ENCODE measurements at places on chromosomes 1 and 21.

DNA sequence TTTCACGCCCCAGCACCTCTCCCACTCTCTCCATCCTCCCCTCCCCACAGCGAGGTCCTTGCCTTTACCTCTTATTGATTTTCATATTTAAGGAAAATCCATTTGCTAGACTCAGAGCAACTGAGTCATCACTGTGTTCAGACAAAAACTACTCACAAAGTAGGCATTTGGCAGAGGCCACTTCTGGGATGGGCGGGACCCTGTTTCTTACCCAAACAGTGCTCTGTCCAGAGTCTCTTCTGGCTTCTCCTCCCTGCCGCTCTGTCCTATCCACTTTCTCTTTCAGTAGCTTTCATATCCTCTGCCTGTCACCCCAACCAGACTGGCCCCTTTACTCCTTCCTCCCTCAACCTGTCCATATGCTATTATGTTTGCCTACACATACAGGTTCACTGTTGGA lies 2.4 kb upstream of the NAV1 start:
- no peak for DNase-seq

DNA sequence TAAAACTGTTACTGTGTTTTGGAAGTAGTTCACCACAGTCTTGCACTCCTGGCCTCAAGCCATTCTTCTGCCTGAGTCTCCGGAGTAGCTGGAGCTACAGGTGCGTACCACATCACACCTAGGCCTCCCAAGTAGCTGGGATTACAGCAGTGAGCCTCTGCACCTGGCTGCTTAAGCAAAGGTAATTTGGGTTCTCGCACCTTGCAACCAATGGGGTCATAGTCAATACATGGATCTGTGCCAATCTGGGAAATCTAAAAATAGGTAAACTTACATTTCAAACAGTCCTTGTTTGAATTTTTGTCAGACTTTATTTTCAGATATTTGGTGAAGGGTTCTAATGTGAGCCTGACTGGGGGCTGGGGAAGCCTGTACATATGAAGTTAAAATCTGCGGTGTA lies 466.5 kb downstream of the PCP4 start:
- no peak for DNase-seq

GRCh38 chr1:32977546-32978087 lies 13.0 kb upstream of the RNF19B start:
- no peak for DNase-seq

- no peak for DNase-seq
Observed at GRCh38 chr1:182984138-182984537, 31.2 kb upstream of the SHCBP1L start.

DNA sequence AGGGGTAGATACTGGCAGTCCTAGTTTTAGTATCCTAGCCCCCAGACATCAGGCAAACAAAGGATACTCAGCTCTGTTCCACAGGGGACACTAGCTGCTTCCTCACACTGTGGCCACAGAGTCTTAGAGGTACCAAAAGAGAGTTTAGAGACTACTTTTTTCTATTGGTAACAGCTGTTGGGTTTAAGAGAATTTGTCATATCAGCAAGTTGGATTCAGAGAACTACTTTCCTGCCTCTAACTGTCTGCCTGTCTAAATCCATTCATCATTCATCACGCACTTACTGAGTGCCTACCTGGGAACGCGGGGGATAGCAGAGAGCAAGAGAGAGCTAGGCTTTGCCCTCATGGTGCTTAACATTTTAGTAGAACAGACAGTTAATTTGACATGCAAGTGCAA lies 27.1 kb upstream of the KCNQ4 start:
- DNase-seq, result no peak

DNA sequence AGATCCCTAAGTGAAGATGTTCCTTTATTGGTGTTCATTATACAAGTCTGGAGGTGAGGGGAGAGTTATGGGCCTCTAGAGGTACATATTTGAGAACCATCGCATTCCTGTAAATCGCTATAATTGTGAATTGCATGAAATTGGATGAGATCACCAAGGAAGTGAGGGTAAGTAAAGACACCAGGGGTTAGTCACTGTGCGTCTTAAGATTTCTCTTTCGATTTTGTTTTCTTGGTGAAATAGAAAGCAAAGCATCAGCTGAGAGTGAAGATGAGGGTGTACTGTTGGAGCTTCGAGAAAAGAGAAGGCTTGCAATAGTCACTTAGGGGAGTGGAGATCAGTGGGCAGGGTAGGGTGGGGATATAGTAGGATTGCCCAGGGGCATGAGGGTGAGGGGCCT lies 82.1 kb downstream of the RAVER2 start:
- DNase-seq, result no peak

GRCh38 chr1:89959719-89960118 lies 35.2 kb upstream of the ZNF326 start:
- DNase-seq, result no peak

DNA sequence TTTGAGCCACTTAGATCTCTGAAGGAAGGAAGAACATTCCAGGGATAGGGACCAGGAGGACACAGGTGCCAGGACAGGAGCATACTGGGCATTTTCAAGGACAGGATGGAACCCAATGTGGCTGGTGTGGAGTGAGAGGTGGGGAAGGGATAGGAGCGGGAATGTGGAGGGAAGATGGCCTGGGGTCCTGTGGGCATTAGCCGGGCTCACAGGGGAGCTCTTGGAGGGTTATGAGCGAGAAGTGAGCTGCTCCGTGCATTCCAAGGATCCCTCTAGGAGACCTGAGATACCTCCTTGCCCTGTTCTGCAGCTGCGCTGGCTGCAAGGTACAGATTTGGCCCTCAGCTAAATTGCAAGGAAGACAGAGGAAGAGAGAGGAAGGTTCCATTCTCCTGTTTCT lies 87.5 kb downstream of the IER5 start:
- DNase-seq, result no peak

- no peak for DNase-seq
Observed at GRCh38 chr1:204070895-204071294, 2.0 kb upstream of the SOX13 start.

GRCh38 chr1:1907098-1907736 lies 7.8 kb upstream of the CALML6 start:
- DNase-seq, result no peak

DNA sequence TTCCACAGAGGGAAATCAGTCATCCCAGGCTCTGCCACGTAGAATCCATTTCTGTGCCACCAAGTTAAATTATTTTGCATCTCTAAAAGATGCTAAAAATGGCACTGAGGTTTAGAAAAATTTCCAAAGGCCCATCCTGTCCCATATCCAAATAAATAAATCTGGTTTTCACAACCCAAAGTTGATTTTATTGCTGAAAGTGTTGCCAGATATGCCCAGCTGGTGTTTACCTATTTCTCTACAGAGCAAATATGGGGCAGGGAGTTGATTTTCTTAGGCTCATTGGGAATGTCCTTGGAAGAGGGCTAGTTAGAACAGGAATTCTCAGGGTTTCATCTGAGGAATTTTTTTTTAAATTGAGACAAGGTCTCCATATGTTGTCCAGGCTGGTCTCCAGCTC lies 19.0 kb downstream of the MAP1LC3C start:
- DNase-seq, result no peak

- DNase-seq, result no peak
Observed at GRCh38 chr1:172629170-172629569, 29.7 kb upstream of the FASLG start.

- no peak for DNase-seq
Observed at GRCh38 chr21:36784947-36785346, 86.0 kb downstream of the SIM2 start.

DNA sequence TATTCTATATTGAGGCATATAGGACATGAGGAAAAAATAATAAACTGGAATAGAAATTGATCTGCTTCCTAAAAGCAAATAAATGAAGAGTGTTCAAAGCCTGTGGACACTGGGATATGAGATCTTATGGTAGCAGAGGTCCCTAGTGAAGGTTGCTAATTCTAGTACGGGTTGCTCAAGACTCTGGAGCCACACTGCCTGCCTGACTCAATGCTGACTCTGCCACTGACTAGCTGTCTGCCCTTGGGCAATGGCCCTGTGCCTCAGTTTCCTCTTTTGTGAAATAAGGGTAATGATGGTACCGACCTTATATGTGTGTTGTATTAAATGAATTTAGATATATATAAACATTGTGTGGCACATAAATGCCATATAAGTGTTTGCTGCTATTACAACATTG lies 59.0 kb upstream of the C1orf53 start:
- no peak for DNase-seq

GRCh38 chr1:191034132-191034531 lies 556.5 kb upstream of the BRINP3 start:
- no peak for DNase-seq

- no peak for DNase-seq
Observed at GRCh38 chr1:167797015-167797414, 75.2 kb downstream of the MPZL1 start.

GRCh38 chr1:62905872-62906271 lies 121.9 kb downstream of the ATG4C start:
- DNase-seq, result no peak

DNA sequence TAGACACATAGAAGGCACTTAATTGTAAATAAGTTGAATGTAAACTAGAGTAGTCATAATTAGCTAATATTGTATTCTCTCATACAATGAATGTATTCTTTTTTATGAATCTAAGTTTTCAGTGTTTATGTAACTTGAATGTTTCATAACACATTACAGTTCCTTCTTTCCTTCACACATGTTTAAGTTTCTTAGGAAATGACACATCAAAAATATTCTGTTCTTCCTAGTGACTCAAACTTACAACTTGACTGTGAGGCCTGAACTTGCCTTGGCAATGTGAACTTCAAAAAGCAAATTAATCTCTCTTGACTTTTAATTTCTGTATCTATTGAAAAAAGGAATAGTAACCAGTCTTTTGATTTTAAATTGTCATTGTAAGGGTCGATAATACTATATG lies 700.1 kb downstream of the KCNT2 start:
- no peak for DNase-seq

- DNase-seq, result no peak
Observed at GRCh38 chr1:51061231-51061918, 40.7 kb upstream of the C1orf185 start.

DNA sequence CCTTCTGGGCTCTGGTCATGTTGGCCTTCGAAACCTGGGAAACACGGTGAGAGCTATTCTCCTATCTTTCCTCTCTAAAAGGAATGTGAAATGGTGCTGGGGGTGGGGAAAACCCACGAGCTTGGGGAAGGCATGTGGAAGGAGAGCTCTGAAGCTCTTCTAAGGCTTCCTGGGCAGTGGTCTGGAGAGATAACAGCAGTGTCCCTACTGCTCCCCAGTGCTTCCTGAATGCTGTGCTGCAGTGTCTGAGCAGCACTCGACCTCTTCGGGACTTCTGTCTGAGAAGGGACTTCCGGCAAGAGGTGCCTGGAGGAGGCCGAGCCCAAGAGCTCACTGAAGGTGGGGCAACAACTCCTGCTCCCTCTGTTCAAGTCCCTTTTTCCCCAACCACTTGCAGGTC lies 2.8 kb downstream of the USP21 start:
- no peak for DNase-seq

DNA sequence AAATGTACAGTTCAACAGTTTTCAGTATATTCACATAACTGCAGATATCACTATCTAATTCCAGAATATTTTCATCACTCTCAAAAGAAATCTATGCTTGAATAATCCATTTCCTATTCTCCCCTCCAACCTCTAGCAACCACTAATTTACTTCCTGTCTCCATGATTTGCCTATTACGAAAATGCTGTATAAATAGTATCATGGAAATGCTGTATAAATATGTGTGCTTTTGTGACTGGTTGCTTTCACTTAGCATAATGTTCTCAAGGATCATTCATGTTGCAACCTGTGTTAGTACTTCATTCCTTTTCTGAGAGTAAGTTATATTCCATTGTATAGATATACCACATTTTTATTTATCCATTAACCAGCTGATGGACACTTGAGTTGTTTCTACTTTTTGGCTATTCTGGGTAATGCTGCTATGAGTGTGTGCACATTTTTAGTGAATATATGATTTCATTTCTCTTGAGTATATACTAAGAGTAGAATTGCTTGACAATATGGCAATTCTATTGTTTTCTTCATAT lies 115.6 kb downstream of the TNFSF18 start:
- no peak for DNase-seq

- peak; percentile 43 for DNase-seq
Observed at GRCh38 chr1:32249831-32250525, 1.1 kb upstream of the LCK start.

GRCh38 chr1:212147581-212148033 lies 112.1 kb downstream of the DTL start:
- DNase-seq, result no peak

DNA sequence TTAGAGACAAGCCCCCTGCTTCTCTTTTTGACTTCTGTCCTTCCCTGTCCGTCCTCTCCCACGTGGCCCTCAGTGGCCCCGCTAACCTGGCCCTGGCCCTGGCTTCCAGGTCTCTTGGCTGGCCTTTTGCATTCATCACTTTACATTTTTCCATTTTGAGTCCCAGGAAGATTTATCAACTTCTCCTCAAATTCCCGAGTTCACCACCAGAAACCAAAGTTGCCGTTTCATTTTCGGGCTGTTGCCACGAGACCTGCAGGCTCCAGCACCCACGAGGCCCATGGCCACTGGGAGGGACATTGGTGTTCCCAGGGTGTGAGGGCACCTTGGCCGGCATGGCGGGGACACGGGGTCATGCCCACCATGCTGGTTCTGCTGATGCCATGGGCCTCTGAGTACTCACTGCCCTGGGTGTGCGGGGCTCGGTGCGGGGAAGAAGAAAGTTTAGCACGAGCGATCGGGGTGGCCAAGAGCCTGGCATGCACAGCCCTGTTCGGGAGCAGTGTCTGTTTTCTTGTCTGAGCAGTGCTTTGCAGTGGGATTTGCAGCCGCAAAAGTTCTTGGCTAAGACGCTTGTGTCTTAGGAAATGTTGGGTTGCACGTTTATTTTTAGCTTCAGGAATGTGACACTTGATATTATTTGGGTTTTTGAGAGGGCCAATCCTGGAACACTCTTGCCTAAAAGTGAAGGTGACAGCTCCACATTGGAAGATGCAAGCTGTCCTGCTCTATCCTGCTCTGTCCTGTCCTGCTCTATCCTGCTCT lies 40.4 kb upstream of the ADARB1 start:
- no peak for DNase-seq

DNA sequence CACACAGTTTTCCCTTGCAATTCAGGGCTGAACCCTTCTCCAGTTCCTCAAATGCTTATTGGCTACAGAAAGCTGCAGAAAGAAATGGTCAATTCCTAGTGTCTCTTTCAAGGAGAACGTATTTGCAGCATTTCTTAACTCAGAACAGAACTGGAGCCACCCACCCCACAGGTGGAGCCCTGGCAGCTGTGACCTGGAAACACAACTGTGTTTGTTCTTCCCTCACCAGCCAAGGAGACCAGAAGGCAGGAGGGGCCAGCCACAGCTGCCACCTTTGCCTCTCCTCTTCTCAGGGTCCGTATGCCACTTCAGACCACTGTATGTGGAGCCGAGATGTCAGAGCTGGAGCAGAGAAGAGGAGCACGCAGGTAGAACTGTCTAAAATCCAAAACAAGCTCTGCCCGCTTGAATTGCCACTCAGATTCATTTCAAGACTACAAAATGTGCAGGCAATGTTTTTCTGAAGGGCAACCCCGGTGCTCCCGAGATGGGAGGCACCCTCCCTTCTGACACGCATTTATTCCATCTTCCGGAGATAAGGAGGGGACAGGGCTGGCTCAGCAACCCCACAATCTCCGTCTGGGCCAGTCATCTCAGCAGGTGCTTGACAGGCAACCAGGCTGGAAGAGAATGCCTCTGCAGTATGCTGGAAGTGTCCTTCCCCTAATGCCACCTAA lies 16.7 kb downstream of the CD247 start:
- DNase-seq, result no peak

- no peak for DNase-seq
Observed at GRCh38 chr21:25506887-25507286, 100.4 kb downstream of the MRPL39 start.
